ENCODE measurements at places on chromosomes 7 and 10.

DNA sequence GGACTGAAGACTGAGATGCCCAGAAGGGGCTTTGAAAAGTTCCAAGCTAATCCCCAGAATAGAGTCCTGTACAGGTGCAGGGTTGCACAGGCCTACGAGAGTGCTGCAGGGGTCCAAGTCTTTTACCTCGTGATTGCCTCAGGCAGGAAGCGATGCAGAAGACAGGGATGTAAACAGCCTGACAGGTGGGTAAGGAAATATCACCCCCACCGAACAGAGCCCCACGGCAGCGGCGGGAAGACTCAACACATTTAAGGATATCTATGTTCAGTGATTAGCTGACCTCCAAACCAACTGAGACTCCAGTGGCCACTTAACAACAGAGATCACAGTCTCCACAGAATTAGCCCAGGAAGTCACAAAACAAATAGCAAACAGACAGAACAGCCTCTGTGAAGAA, 73.9 kb upstream of the VIPR2 start:
- no peak overlapping the region for H3K4me3 ChIP-seq
- no peaks in the 10 kb centered on the region for H3K4me1 ChIP-seq
- no peaks in the 10 kb centered on the region for H3K36me3 ChIP-seq
- H3K27ac ChIP-seq: no peak overlapping the region

DNA sequence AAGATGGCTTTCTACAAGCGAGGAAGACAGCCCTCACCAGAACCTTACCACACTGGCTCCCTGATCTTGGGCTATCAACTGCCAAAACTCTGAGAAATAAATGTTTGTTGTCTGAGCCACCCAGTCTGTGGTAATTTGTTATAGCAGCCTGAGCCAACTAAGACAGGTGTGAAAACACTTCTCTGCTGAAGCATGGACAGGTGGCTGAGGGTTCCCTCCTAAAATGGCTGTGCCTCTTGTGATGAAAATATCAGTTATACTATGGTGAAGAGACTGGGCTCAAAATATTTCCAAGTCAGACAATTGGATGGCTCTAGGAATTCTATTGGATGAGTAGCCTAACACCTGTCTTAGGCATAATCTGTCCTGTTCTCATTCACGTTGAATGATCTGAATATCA, 78.1 kb downstream of the CDK1 start:
- no peak overlapping the region for H3K27ac ChIP-seq
- no peaks in the 10 kb centered on the region for H3K27me3 ChIP-seq
- H3K4me3 ChIP-seq: no peak overlapping the region
- no peak for DNase-seq

GRCh38 chr10:23525406-23525805, 86.5 kb downstream of the OTUD1 start:
- no peak overlapping the region for H3K27ac ChIP-seq
- H3K36me3 ChIP-seq: no peaks in the 10 kb centered on the region
- DNase-seq: no peak
- no peak overlapping the region for H3K4me3 ChIP-seq

GRCh38 chr7:118949031-118949430, 724.5 kb downstream of the ANKRD7 start:
- no peak overlapping the region for H3K4me3 ChIP-seq
- H3K27me3 ChIP-seq: no peaks in the 10 kb centered on the region
- no peaks in the 10 kb centered on the region for H3K36me3 ChIP-seq
- no peaks in the 10 kb centered on the region for H3K4me1 ChIP-seq

DNA sequence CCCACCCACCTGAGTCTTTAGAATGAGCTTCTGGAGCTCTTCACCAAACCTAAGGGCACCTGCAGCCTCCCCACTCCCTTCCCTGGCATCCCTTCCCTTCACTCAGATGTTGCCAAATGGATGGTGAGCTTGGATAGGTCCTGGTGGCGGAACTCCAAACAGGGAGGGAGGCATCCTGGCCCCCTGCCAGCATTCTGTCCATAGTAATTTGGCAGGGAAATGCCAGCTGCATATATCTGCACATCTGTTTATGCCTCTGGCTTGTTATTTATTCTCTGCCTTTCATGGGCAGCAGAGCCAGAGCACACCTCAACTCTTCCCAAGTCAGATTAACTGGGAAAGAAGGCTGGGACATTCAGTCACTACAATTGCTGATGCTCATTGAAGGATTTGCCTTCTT, 18.1 kb downstream of the KAZALD1 start:
- H3K4me3 ChIP-seq: no peak overlapping the region
- H3K36me3 ChIP-seq: no peaks in the 10 kb centered on the region
- no peak overlapping the region for H3K27ac ChIP-seq
- no peak for DNase-seq
- H3K27me3 ChIP-seq: peaks cover 8% of the 10 kb centered on the region

GRCh38 chr10:79367426-79368189, 20.3 kb downstream of the PPIF start:
- H3K36me3 ChIP-seq: no peaks in the 10 kb centered on the region
- H3K4me3 ChIP-seq: no peak overlapping the region
- H3K27ac ChIP-seq: no peak overlapping the region

- H3K27me3 ChIP-seq: no peaks in the 10 kb centered on the region
- no peak for DNase-seq
- no peak overlapping the region for H3K27ac ChIP-seq
- H3K4me1 ChIP-seq: peaks cover 51% of the 10 kb centered on the region
- no peaks in the 10 kb centered on the region for H3K36me3 ChIP-seq
- peak overlapping the region; percentile 75 for H3K4me3 ChIP-seq
These were observed 1.3 kb downstream of the ZNF775 start for GRCh38 chr7:150380463-150380862.
